Large intestine (tissue), 12 donors: ENCODE measurements at places on chromosomes 12 and 14.

- no peak for DNase-seq
These were observed 34.2 kb downstream of the CKAP4 start for GRCh38 chr12:106213662-106214061.

- no peak for DNase-seq
These were observed 55.2 kb downstream of the ERO1A start for GRCh38 chr14:52640137-52640536.

DNA sequence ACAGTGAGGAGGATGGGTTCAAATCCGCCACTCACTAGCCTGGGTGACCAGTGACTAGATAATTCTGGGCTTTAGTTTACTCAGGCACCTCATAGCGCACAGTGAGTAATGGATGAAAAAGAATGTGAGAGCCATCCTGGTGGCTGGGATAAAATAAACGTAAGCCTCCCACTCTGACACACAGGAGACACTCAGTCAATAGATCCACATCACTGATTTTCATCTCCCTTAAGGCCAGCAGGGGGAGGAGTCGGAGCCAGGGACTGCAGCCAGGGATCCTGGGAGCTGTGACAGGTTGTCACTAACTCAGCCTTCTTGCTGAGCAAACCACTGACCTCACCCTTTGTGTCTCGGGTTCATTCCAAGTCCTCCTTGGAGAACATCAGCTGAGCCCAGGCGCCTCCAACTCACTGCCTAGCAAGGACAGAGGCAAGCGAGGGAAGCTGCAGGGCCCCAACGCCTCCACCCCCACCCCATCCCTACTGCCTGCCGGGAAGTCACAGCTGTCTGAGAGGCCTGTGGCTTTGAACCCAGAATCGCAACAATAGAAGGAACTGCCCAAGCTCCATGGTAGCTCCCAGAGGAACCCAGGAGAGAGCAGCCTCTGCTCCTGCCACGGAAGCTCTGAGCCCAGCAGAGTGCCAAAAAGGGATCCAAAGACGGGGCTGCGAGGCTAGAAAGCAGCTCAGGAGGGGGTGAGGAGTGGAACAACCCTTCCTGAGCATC, 30.7 kb downstream of the PXN start:
- peak; percentile 93 for DNase-seq

DNA sequence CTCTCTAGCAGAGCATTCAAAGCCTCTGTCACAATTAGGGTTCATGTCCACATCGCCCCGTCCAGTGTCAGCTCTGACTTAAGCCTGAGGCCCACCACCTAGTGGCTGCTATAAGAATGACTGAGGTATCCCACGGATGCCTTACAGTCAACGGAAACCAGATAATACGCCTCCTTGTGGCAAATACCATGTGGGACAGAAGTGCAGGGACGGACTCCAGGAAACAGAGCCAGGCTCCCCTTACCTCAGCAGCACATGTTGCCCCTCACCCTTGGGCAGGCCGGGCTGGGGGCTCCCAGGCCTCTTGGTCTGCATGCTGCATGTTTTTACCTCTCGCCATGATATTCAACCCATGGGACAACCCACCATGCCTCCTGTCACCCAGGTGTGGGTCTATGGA, 86.3 kb downstream of the VWF start:
- peak; percentile 65 for DNase-seq
